WTC11 (cell line): ENCODE measurements at places on chromosomes 1 and 21. TPM values are rescaled to one million over a fixed set of nuclear protein-coding genes. Genes with fewer than 3 reads are reported as not detected.

GRCh38 chr1:182495693-182496092, 45.7 kb downstream of the RGSL1 start:
- DNase-seq, result no peak

DNA sequence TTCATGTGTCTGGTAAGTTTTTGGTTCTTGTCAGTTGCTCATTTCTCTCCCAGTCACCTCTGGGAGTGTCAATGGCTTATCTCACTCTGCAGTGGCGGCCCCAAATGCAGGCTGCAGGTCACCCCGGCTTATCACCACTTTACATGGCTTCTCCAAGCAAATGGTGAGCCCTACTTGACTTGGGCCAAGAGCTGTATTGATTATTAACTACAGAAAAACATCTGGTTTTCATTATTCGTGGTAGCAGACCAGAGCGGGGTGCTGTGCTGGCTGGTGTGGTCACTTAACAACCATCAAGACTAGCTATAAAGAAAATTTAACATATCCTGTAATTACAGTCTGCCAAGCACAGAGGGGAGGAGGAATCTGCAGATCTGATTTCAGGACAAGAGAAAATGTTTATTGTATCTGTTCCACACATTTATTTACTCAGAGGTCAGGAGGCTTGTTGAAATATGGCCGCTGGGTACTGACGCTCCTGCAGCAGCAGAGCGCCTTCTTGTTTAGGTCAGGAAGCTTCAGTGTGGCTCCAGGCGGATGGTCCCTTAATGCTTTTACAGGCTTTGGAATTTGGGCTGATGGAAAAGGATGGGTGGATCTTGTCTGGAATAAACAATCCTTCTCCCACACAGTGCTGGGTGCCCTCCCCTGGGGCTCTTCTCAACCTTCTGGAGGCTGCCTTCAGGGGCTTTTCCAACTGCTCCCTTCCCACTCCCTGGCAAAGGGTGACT, 87.8 kb downstream of the HLX start:
- no peak for DNase-seq

DNA sequence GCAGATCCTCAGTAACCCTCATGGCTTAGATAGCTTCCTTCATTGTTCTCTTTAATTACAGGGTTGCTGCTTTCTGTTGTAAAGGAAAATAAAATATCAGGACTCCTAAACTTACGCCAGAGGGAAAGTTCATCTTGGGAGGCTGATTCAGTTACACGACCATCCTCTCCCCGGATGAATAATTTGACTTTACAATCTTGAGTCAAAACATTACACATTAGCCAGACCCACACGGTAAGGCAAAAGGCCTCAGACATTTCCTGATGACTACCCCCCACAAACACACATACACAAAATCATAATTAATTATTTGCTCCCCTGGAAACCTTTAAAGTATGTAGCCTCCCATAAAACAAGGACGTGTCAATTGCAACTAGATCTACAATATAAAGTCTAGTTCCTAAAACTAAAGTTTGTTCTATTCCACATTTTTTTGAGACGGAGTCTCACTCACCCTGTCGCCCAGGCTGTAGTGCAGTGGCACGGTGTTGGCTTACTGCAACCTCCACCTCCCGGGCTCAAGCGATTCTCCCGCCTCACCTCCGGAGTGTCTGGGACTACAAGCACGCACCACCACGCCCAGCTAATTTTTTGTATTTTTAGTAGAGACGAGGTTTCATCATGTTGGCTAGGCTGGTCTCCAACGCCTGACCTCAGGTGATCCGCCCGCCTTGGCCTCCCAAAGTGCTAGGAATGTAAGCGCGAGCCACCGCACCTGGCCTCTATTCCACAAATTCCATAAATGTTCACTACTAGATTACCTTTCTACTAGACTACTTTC, 830 bp upstream of the PRDX1 start:
- peak; percentile 35 for DNase-seq

GRCh38 chr1:103129796-103130195, 21.5 kb upstream of the COL11A1 start:
- DNase-seq, result no peak

- DNase-seq, result no peak
Measured at GRCh38 chr1:19869929-19870328, 12.3 kb upstream of the OTUD3 start.

GRCh38 chr1:62177621-62178020, 17.0 kb upstream of the L1TD1 start:
- no peak for DNase-seq

GRCh38 chr1:154682254-154682653, 74.3 kb upstream of the ADAR start:
- no peak for DNase-seq

GRCh38 chr1:209335178-209335577, 248.3 kb upstream of the CAMK1G start:
- DNase-seq, result peak; percentile 71

DNA sequence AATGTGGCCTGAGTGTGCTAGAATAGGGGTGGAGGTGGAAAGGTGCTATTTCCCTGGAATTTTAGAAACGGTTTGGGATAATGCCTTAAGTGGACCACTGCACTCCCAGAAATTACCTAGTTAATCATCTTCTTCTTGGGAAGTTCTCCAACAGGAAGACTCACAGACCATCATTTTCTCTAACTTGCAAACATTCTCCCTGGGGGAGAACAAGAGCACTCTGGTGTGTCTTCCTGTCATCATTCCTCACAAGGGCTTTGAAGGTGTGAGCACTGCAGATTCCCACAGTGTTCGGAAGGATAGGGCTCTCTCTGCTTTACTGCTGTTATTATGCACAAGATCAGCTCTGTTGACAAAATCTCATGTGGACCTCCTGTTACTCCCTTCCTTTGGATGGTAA, 54.9 kb upstream of the TSPAN2 start:
- no peak for DNase-seq

DNA sequence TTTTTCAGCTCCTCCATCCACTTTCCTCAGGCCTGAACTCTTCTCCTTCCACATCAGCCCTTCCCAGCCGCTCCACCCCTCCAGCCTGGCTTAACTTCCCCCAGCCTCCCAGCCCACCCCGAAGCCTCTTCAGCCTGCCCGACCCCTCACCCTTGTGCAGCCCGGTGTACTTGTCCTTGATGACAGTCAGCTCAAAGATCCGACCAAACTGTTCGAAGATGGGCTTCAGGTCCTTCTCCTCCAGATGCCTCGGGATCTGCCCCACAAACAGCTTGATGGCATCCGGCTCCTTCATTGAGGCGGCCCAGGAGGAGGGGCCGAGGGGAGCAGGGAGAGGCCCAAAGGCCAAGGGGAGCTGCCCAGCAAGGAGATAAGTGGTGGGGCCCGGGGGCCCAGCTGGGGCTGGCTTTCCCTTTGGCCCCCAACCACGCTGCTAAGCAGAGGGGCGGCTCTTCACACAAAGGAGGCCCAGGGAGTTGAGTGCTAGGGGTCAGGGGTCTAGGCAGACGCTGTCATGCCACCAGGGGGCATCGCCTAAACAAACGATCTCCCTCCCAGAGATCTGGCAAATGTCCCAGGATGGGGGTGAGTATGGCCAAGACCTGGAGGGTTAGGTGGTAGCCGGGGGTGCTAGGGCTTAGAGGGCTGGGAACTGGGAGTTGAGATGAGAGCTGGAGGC, 738 bp downstream of the CELF3 start:
- DNase-seq, result peak; percentile 67

DNA sequence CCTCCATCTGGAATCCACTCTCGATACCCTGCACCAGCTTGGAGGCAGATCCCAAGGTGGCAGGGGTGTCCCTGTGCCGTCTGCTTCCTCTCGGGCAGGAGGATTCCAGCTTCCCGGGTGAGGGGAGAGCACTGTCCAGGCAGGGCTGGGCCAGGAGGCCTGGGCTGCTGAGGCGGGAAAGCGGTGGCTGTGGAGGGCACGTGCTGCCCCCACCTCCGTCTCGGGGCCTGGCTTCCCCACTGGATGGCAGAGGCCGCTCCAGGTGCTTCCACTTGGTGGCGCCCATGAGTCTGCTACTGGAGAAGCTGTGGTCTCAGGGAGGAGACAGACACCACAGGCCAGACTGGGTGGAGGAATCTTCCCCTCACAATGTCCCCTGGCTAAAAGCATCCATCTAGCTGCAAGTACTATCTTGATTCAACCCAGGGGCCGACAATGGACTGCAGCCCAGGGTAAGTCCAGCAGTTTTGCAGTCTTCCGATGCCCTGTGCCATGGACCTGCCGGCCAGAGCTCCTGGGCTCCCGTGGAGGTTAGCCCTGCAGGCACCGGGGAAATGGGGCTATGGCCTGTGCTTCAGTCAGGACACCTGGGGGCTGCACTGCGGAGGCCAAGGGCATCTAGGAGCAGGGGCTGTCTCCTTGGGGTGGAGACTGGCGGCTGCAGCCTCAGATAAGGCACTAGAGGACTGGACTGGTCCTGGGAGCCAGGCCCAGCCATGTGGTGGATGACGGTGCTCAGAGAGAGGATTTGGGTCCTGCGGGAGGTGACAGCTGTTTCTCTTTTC, 41.3 kb upstream of the EIF4G3 start:
- peak; percentile 93 for DNase-seq

GRCh38 chr1:40766017-40766416, 17.6 kb upstream of the KCNQ4 start:
- no peak for DNase-seq

DNA sequence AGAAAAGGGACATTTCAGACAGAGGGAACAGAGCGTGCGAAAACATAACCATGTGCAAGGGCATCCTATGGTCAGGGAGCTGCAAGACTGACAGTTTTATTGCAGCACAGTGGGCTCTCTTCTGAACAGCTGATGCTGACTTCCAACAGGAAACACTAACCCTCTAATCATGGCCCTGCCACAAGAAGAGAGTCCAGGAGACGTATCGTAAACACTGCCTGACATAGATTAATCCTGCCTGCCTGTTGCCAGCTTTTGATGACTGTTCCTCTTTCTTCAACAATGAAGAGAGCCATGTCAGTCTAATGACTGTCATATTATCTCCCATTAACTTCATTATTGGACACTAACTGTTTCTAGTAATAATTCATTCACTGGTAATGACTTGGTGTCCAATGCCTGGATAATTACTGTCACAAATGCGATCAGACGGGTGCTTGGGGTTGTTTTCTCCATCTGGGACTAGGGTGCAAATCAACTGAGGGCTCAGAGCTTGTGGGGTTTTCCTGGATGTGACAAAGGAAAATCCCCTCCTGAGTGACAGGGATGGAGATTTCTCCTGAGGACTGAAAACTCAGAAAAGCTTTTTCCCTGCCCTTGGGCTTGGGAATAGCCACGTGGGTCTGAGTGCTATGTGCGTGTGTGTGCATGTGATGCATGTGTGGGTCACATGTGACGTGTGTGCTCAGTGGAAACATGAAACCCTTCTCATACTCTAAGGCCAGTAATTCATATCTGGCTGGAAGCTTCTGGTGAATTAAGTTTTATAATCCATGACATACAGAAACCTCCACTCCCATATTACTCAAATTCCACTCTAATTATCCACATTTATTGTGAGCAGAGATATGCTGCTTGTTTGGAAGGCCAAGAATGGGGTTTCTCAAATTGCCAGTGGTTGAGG, 144.0 kb upstream of the PLXNA2 start:
- DNase-seq, result no peak

- no peak for DNase-seq
Measured at GRCh38 chr1:157798211-157798610, 21.3 kb upstream of the FCRL2 start.

GRCh38 chr1:57423135-57423655, 665 bp downstream of the DAB1 start:
- peak; percentile 61 for DNase-seq

DNA sequence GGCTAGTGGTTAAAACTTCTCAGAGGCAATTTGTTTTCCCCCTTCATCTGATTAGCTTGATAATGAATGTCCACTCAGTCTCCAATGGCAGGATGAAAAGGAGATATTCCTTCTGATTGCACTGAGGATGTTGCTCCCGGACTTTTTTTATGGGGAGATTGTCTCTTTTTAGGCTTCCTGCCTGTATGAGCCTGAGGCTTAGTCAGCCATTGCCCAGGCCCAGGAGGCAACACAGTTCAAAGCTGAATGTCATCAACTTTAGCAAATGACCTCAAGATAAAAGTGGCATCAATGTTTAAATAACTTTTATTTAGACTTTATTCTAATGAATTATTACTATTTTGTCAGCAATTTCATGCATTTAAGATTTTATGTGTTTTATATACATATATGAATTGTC, 162.9 kb upstream of the PTBP2 start:
- DNase-seq, result no peak

DNA sequence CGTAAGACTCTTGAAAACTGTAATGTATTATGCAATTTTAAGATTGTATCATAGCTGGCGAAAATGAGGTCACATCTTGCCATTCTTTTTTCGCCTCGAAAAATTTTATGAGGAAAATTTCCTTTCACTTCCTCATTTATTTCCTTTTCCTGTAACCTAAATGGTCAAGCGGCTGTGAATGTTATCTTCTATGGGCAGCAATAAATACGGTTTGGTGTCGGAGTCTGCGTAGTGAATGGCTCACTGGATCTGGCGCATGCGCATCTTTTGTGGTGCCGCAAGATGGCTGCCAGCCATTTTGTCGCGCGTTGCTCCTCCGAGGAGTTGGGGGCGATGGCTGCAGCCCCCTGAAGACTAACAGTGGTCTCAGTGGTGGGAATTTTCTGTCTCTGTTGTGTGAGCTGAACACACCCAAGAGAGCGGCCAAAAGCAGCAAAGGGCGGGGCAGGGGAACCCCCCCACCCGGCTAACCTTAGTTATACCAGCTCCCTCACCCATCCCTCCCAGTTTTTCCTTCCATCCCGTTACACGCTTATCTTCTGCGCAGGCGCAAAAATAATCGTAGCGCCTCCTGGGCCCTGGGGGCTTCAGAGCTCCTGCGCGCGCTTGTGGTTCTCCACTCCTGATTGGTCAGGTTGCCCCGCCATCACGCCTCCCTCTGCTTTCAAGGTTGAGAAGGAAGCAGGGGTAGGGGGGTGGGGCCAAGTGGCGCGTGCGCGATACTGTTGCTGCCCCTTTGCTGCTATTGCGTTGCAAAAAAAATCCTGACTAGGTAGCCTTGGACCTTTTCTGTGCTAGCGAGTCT, at the start of gene RPRD2:
Gene RPRD2, plus strand, starts transcription at position 722 of the 805 bp plus-strand sequence. CDS start 568 bp downstream, outside the sequence.
- peak; percentile 99 for DNase-seq

DNA sequence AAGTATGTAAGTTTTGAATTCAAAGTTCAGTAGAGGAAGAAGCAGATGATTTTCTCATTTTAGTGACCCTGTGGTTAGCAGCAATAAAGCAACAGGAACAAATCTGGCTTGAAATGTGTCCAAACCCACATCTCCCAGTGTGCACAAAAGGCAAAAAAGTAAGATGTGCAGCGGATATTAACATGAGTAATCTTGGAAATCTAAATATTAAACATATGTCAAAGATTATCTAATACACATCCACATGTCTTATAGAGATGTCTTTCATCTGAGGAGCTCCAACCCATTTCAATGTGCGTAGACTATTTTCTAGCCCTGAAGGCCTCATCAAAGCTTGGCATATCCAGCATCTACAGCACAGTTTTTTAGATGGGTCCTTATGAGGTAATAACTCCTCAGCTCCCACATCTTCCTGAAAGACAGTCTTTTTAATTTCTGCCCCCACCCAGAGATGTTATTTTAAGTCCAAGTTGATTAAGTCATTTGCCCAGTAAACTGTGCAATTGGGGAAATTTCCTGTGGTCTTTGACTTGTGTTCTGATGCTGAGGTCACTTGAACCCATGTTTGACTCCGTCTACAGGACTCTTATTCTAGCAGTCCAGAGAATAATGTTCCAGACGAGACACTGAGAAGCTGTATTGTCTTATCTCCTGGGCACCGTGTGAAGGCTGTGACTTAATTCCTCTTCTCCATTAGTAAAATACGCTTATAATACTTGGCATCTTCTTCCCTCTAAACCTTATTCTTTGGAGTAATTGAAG, 73.7 kb downstream of the LMO4 start:
- no peak for DNase-seq

- DNase-seq, result no peak
Measured at GRCh38 chr1:178536329-178536728, 23.4 kb downstream of the TEX35 start.

TNFRSF18 gene
- 0.83 to 1.2 TPM (median 1.1 TPM) in 3 replicates for total RNA-seq

FCRL2 gene
- total RNA-seq, result not detected in 3 replicates

MYOG gene
- total RNA-seq, result not detected in 3 replicates

DNALI1 gene
- 10.5 to 14.6 TPM (median 13.5 TPM) in 3 replicates for total RNA-seq

CITED4 gene
- total RNA-seq, result 22.3 to 24.6 TPM (median 23.9 TPM) in 3 replicates

MARK1 gene
- 13.9 to 18.6 TPM (median 14.6 TPM) in 3 replicates for total RNA-seq
